Cerebellum (tissue), 4 donors: ENCODE measurements at places on chromosomes 4 and X. TPM values are rescaled to one million over a fixed set of nuclear protein-coding genes. Genes with fewer than 3 reads are reported as not detected.

FGG gene
- 0.64 TPM for total RNA-seq

PHEX gene
- 0.82 TPM for total RNA-seq

SATL1 gene
- total RNA-seq = 2.6 TPM

- no peak for DNase-seq
Measured at GRCh38 chr4:45946699-45947098, 177.2 kb downstream of the GABRG1 start.

KIF4A gene
- 5.7 TPM for total RNA-seq

SLC10A6 gene
- 0.27 TPM for total RNA-seq

GRCh38 chr4:29538889-29539646, 1181.1 kb upstream of the PCDH7 start:
- DNase-seq = no peak

GRCh38 chr4:164807611-164808010, 53.7 kb downstream of the SMIM31 start:
- no peak for DNase-seq

- DNase-seq = no peak
Measured at GRCh38 chr4:75634951-75635350, 4.6 kb upstream of the CDKL2 start.

HSD17B13 gene
- total RNA-seq = 0.36 TPM

DNA sequence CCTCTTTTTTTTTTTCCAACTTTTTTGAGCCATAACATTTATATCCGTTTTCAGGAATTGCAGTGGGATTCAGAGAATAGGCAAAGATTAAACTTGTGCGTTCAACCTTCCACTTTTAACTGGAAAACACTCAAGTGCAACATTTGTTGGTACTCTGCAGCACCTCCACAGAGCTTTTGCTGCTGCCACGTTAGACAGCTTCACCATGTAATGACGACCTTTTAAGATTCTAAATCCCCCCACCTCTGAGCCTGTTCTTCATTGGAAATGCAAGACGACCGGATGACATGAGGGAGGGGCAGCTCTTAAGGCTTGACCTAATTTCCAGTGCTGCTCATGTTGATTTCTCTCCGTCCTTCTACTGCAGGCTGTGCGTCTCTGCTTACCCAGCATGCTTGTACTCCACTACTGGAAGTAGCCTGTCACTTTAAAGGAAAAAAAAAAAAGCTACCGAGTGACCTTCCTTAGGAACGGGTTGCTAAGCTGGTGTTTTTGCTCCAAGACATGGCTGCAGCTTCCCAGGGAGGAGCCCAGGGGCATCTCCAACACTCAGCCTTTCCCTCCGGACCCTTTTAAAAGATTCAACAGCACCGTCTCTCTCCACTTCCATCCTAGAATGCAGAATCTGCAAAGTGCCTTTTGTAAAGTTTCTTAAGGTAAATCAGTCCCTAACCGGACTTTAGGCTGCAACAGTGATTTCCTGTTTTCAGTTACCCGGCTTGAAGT, at the start of gene CC2D2A:
Gene CC2D2A (plus strand): TSS at position 481 of the 726 bp plus-strand sequence. CDS start 6,051 bp downstream, outside the sequence.
- DNase-seq = peak; percentile 51

GLRA3 gene
- 8.1 TPM for total RNA-seq

MGARP gene
- 0.73 TPM for total RNA-seq

DNA sequence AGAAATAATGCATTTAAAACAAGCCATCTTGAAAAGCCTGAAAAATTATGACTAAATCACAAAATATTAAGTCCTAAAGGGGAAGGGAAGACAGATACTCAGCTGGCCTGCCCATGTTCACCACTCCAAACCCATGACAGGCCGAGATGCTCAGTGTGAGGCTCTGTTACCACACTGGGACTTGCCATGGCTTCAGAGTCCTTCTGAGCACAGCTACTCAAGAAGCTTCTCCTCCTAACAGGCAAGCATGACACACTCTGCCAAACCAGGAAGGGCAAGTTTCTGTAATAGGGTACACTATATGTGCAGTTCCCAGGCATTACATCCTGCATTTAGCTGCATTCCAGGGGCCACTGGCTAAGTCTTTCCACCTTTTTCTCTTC, 34.0 kb upstream of the CYBB start:
- DNase-seq = no peak

GRCh38 chr4:107815158-107815557, 9.6 kb upstream of the SGMS2 start:
- no peak for DNase-seq

- peak; percentile 20 for DNase-seq
Measured at GRCh38 chr4:186701273-186701672, 22.4 kb downstream of the FAT1 start.

DNA sequence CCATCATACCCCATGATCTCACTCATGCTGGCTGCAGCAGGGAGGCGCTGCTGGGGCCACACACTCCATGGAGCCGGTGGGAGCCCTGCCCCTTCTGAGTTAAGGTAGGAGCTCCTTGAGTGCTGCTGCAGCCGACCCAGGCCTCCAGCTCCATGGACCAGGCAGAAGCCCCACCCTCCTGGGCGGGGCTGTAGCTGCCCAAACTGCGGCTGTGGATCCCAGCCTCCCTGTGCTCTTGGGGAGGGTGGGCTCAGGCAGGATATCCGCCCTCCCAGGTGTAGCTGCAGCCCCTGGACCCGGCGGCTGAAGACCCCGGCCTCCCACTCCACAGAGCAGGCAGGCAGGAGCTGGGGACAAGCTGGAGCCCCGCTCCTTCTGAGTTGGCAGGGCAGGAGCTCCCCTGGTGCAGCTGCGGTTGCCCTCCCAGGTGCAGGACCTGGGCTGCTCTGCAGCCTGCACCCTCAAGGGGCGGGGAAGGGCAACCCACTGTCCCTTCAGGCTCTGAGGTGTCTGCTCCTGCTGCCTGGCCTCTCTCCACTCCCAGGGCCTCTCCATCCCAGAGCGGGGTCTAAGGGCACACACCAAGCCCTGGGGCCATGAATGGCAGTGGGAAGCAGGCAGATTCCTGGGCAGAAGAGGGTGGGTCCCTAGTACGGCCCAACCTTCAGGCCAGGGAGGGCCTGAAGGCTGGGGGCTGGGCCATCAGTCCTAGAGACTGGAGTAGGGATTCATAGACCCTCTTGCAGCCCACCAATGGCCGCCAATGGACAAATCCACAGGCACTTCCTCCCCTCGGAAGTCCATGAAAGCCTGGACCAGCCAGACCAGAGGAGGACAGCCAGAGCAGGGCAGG, 466.1 kb downstream of the DTHD1 start:
- DNase-seq = no peak

GRCh38 chrX:6228720-6229119, at the start of gene NLGN4X:
TSS of gene NLGN4X (minus strand) at chrX:6228867. CDS start at chrX:6151466, 77,401 bp downstream.
- peak; percentile 67 for DNase-seq

DNA sequence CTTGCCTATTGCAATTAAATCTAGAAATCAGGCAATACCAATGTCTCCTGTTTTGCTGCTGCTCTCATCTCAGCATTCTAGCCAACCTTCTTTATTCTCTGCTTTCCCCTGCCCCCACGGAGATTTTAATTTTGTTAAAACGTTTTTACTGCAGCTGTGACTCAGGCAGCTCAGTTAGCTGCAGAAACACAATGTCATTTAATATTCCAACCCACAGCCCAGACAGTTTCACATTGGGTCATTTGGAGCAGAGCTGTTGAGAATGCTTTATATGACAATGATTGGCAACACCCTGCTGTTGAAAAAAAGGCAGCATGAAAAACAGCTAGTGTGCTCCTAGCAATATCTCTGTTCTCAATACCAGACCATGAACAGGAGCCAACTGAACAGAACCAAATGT, 12.6 kb upstream of the SLC10A4 start:
- no peak for DNase-seq

- DNase-seq = no peak
Measured at GRCh38 chr4:27692158-27692557, 831.5 kb downstream of the STIM2 start.

- DNase-seq = no peak
Measured at GRCh38 chr4:127778102-127778501, 4.0 kb upstream of the HSPA4L start.

DNA sequence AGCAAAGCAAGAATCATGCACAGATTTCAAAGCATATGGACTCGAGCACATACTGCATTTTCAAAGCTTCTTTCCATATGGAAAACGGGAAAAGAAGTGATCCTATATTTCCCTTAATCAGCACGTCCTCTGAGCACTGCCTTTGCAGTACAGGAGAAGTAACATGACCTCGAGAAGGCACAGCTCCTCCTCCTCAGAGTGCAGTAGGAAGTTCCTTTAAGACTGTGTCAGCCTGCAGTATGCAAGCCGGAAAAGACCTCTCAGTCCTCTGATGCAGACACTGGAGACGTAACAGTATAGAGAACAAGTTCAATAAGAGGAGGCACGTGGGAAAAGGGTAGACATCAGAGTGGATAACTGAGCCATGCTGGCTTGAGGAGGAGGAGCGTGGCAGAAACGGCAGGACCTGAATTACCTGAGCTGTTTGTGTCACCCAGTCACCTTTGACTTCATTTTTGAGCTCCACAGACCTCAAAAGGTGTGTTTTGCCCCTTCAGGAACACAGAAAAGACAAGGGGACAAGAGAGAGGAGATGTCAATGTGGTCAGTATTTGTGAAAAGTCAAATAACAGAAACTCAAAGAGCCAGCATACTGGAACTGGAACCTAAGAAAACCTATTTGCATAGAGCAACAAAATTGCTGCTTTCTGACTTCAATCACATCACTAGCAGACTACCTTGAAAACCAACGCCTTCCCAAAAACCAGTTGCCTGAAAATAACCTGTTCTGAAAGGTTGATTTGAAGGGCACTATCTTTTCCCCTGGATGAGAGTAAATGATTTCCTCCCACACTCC, 20.8 kb downstream of the IRF2 start:
- DNase-seq = no peak

- no peak for DNase-seq
Measured at GRCh38 chr4:38004887-38005286, 44.7 kb downstream of the PTTG2 start.

F8 gene
- 5.8 TPM for total RNA-seq

DNA sequence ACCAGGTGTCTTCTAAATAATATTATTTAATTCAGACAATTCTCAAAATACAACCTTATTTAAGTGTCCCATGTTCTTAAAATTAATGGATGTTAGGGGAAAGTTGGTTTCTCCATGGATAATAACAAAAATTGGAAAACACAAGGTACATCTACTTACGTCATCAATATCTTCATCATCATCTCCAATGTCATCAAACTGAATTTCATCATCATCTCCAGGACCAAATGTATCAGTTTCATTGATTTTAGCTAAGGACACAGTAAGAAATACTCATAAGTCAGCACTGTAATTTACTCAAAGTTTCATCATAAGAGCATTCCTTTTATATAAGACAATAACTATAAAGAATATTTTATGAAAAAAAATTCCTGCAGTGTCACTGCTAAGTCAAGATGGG, 11.3 kb downstream of the EIF1AX start:
- DNase-seq = no peak

GRCh38 chrX:123961268-123962005, at the start of gene STAG2:
TSS of gene STAG2 (plus strand) at chrX:123961706. CDS start at chrX:124022628, 60,922 bp downstream.
- DNase-seq = peak; percentile 71

SPRY1 gene
- 29.6 TPM for total RNA-seq

DNA sequence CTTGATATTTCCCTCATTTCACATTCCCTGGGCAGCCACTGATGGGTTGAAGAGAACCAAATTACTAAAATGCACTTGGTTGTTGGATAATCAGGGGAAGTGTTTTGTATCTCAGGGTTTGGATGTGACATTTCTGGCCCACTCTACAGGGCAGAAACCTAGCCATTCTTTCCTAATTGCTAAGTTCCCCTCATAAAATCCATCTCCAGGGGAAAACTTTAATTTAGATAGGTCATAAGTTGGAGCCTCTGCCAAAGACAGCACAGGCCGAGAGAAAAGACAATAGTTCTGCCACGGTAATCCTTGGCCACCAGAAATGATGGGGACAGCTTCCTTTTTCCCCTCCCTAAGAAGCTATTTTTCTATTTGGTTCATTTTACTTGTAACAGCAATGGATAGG, 192.7 kb upstream of the C1QTNF7 start:
- DNase-seq = no peak

GJB1 gene
- total RNA-seq = not detected

DNA sequence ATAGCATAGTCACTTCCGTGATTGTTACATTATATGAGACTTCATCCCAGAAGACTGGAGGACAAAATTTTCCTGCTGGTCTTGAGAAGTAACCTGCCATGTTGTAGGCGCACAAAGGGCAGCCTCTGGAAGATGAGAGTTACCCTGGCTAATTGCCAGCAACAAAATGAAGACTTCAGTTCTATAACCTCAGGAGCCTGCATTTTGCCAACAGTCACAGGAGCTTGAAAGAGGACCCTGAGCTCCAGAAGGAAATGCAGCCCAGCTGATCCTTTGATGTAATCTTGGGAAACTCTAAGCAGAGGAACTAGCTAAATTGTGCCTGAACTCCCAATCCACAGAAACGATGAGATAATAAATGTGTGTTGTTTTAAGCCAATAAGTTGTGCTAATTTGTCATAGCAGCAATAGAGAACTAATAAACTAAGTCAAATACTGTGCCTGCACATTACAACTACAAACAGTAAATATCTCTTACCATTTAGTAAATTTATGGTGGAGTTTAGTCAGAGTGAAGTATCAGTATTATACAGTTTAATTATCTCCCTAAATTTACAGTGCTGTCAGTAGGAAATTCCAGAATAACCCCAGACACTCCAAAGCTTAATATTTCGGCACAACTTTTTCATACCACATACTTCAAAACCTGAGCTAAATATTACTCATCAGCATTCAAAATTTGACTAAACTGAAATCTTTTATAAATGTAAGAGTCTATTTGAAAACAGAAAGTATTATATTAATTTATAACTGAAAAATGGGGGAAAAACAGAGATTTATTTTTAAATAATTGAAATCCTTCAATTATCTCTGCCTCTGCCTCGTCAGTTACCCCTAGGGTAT, 90.1 kb upstream of the MAPK10 start:
- DNase-seq = no peak

DNA sequence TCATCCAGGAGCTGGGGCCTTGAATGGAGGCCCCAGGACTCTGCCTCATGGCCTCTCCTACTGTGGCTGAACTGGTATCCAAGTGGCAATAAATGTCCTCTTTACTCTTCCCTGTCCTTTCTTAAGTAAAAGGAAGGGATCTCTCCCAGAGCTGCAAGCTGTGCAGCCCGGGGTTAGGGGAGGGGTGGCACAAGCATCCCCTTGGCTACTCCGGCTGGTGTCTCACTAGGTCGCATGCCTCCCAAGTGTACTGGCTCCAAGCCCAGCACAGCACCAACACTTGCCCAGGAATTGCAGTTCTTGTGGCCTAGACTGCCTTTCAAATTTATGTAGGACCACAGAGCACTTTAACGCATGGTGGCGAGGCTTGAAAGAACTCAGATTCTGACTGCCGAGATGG, 44.7 kb upstream of the MED14 start:
- no peak for DNase-seq

DNA sequence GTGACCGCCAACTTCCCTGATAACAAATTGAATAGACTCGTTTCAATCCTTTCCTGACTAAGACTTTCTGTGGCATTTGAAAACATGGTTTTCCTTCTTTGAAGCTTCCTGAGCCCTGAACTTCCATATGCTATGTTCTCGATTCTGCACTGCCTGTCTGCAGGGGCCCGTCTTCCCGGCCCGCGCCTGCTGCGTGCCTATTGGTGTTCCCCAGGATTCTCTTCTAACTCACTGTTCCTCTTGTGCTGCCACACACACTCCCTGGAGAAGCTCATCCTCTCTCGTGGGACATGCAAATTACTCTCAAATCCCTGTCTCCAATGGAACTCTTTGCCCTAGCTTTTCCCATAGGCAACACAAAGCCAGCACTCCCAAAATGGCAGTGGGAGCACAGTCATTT, 262.9 kb upstream of the GATB start:
- no peak for DNase-seq

GRCh38 chr4:121950680-121951520, 960 bp downstream of the TRPC3 start:
- no peak for DNase-seq

GRCh38 chr4:73631565-73632226, 11.5 kb upstream of the RASSF6 start:
- no peak for DNase-seq
